Activated naive CD4-positive, alpha-beta T cell treated with Interleukin-2 at 50 U/mL for 16 hours (primary cell): ENCODE measurements at places on chromosomes 1 and 21.

DNA sequence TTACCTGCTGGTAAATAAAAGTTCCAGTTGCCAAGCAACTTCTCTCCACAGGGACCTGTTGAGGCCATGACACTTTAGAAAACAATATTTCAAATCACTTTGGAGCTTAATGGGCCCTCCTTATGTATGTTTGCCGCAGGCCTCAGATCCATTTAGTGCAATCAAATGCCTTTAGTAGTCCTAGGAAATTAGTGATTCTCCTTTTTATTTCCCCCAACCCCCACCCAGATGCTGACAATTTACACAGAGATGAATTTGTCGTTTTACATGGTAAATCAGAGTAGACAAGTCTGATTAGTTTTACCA, 83.6 kb downstream of the CLIC4 start:
- DNase-seq = no peak

DNA sequence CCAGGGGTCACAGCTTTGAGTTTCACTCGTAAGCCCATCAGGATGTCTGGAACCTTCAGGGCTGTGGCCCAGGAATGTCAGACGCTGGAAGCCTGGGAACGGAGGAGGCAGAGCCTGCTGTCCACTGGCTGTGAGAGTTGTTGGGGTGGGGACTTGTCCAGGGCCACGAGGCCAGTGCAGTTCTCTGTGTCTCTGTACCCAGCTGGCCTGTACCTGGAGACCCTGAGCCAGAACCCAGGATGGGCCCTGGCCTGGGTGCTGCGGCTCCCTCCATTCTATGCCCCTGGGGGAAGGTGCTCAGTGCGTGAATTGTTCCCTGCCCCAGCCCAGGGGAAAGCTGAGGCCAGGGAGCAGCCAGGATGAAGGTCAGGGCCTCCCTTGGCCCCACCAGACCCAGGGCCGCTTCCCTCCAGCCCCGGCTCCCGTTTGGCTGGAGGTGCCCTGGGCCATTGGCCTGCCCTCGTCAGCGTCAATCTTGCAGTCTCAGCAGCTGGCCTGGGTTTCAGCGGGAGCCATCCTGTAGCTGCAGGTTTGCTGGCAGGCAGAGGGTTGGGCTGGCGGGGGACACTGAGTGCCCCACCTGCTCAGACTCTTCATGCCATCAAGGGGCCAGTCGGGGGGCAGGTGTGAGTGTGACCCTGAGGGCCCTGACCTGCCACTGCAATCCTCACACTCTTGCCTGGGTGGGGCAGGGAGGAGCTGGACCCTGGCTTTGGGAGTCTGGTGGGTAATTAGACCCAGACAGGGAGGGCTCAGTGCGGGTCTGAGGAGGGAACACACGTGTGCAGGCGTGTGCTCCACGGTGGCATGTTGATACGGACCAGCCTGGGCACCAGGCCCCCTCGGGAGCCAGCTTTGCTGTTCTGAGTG, 724 bp upstream of the CALML6 start:
- DNase-seq = no peak

- DNase-seq = no peak
Observed at GRCh38 chr1:220217383-220217988, 54.8 kb downstream of the RAB3GAP2 start.

DNA sequence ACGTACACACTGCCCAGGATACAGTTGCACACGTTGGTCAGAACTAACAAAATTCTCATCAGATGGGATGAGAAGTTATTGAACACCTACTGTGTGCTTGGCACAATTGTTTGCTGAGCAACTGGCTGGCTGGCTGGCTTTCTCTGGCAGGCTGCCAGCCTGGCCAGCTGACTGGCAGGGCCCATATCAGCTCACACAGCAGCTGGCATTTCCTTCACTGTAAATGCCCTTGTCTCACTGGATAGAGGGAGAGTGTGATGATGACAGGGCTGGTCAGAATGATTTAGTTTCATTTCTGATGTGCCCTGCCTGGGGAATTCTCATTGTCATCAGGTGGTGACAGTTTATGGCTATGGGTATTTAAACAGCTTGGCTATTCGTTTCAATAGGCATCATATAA, 15.8 kb downstream of the CAMK2N1 start:
- DNase-seq = no peak

- no peak for DNase-seq
Observed at GRCh38 chr21:16082038-16082816, 352.4 kb downstream of the USP25 start.

GRCh38 chr1:190046231-190046630, 431.4 kb downstream of the BRINP3 start:
- DNase-seq = no peak

DNA sequence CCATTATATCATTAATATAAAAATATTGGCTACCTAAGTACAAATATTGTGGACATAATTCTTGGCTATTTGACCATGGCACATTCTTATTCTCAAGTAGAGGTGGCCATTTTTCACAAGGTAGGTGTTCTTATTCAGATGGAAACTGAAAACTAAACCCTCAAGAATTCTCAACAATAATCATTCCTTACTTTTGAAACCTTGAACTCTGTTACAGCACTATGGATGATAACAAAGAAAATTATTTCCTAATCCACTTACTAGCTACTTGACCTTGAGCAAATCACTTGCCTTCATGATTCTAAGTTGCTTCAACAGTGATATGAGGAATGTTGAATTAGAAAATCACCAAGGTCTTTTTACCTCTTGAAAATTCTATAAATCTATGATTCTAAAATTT, 482.2 kb downstream of the PTPRC start:
- no peak for DNase-seq

DNA sequence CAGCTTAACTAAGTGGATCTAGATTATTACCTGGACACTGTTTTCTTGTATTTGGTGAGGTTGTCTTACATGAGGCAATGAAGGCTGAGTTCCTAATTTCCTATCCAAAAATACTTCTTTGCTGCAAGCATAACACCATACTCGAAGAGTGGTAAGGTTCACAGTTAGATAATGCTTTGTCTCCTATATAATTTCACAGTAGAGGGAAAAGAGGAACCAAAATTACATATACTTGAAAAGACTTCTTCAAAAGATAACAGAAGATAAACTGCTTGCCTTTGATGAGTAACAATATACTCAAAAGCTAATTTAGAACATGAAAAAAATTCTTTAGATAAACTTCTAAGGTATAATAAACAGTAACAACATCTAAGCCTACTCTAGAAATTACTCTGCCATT, 20.4 kb downstream of the USP33 start:
- DNase-seq = no peak

- DNase-seq = no peak
Observed at GRCh38 chr1:209527372-209527771, 56.1 kb upstream of the CAMK1G start.

GRCh38 chr21:37568415-37568814, 201.8 kb downstream of the DYRK1A start:
- no peak for DNase-seq

DNA sequence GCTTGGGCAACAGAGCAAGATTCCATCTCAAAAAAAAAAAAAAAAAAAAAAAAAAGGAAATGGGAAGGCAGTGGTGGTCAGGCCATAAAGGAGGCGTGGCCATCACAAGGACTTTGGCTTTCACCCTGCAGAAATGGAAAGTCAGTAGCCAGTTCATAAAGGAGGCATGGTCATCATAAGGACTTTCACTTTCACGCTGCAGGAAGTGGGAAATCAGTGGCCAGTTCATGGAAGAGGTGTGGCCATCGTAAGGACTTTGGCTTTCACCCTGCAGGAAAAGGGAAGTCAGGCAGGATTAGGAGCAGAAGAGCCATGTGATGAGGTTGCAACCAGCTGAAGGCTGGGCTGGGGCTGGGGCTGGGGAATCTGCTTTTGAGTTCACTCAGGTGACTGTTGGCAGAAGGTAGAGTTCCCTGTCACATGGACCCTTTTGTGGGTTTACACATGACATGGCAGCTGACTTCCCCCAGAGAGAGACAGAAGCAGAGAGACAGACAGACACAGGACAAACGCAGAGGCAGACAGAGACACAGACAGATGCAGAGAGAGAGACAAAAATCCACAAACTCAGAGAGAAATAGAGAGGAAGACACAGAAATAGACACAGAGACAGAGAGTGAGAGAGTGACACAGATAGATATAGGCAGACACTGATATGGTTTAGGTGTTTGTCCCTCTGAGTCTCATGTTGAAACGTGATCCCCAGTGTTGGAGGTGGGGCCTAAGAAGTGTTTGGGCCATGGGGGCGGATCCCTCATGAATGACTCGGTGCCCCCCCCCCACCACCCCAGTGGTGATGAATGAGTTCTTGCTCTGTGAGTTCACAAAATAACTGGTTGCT, 263.9 kb upstream of the KAZN start:
- DNase-seq = no peak

DNA sequence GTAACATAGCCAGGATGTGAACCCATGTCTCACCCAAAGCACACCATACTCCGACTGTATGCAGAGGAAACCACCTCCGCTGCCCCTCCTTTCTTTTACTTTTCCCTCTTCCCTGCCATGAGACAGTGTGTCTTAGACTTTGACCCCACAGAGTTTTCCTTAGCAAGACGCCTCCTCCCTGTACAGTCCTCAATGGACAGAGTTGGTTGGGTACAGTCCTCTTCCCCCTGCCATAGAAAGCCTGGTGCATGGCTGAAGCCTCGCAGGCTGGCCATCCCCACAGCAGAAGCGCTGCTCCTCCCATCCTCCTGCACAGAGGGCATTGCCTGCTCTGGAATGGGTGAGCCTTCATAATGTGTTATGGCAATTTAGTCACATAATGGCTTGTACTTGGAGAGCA, 127.9 kb downstream of the PLPP3 start:
- DNase-seq = no peak

DNA sequence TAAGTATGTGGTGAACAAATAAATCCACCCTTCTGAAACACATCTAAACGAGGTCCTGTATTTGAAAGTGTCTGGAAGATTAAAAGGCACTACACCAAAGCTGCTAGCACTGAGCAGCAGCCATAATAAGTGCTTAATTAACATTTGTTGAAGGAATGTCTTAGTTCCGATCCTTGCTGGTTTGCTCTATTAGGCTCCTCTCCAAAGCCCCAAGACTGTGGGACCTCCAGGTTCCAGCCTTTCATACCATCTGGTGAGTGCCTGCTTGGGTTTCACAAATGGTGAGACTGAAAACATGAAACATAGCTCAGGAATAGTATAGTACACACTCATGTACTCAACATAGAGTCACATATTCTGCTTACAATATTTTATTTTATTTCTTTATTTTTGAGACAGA, 640 bp upstream of the CYP2J2 start:
- no peak for DNase-seq

- no peak for DNase-seq
Observed at GRCh38 chr1:204863024-204863423, 7.6 kb upstream of the NFASC start.

DNA sequence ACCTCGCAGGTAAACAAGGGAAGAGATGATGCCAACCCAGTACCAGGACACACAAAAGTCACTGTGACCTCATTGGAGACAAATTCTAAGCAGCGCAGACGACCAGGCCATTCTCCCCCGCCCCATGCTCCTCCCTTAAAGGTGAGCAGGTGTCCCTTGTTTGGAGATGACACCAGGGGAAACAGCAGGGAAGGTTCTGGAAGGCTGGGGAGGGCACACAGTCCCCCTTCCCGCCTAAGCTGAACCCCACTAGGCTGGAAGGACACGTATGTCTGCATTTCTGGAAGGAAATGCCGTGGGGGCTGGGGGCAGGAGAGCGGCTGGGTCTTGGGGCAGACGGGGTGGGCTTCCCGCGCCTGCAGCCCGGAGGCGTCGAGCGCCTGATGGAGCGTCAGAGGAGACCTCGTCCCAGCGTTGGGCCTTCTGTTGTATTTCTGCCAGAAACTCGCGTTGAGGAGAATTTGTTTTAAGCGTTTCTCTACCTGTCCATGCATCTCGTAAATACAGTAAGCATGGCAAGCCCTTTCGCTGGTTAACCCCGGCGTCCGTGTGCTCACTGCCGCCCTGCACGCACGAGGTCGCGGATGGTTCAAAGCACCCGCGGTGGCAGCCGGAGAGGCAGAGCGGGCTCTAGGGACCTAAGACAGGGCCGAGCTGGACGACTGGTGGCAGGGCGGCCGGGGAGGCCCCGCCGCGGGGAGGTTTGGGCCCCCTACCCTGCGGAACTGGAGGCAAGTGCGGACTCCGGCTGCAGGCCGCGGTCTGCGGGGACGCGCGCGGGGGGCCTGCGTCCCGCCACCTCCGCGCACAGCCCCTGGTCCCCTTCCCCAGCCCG, 1.2 kb upstream of the LHX4 start:
- peak; percentile 17 for DNase-seq

GRCh38 chr1:243421784-243422183, 165.9 kb downstream of the SDCCAG8 start:
- peak; percentile 51 for DNase-seq

DNA sequence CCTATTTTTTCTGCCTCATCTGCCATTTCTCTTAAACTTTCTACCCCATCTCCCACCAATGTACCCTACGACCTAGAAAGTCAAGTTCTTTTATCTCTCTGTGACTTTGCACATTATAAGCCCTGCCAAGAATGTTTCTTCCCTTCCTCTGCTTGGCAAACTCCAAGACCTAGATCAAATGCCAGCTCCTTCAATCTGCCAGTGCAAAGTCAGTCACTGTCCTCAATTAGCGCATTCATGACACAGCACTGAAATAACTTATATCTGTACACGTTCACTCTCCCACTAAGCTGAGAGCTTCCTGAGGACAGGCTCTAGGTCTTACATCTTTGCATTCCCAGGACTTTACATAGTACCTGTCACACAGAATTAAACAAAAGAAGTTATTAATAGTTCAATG, 21.4 kb upstream of the LSM10 start:
- DNase-seq = no peak

- no peak for DNase-seq
Observed at GRCh38 chr1:179310291-179310690, 16.7 kb downstream of the SOAT1 start.

DNA sequence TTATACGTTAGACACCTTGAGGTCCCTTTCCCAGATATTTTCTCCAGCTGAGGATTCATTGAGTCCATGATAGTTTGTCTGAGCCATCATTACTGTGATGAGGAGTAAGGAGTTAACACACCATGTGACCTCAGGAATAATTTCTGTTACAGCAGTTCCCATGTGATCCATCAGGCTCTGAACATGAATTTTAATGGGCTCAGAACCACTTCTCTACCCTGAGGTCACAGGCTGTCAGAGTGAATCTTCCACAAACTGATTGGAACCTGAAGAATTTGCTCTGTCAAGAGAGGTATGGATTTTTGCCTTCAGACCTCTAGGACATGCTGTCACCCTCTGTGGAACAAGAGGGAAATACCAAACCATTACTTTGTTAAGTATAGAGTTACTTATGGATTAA, 81.0 kb downstream of the NTMT2 start:
- DNase-seq = no peak

- DNase-seq = no peak
Observed at GRCh38 chr1:203671521-203672278, 45.1 kb downstream of the ATP2B4 start.

DNA sequence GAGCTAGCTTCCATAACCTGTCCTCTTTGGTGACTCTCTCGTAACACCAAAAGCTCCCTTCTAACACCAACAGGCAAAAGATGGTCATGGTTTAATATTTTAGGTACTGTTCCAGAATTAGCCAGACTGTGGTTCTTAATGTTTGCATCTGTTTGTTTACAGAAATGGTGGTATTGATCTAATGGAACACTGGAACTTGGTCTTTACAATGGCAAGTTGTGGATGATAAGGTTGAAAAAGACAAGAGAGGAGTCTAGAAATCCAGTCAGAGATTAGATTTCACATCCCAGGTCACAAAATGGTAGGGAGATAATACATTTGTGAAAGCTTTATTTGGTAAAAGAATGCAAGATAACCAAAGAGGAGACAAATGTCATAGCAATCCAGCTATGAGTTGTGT, 293.1 kb downstream of the SMYD3 start:
- DNase-seq = no peak
